ENCODE measurements at places on chromosomes 2 and 18.

DNA sequence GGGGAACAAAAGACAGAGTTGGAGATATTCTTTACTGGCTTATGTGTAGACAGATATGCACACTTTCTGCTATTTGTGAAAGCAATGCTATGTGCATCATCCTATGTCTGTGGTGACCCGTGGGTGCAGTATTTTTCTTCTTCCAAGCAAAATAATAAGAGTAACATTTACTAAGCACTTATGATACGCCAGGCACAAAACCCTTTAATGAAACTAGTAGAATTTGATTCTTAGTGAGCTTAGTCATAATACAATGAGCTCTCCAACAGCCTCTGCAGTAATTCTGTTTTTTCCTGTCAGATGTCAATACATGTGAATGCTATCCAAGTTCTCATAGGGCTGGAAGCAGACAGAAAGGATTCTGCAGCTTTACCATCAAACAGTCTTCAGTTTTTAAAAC lies 130.6 kb downstream of the RAD51AP2 start:
- DNase-seq, result no peak

GRCh38 chr18:48948112-48949049 lies 2.4 kb downstream of the SMAD7 start:
- no peak for DNase-seq

DNA sequence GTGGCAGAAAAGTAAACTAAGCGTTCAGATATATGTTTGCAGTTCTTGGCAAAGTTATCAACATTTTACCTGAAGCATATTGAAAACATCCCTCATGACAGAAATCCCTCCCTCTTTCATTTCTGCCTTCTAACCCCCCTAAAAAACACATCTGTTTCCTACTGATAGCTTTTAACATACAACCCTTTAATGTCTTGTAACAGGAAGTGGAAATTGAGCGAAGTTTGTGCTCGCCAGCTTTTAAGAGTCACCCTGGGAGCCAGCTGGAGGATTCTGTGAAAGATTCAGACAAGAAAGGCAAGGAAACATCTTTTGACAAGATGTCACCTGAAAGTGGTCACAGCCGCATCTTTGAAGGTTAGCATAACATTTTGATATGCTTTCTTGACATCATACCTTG lies 247.4 kb downstream of the XIRP2 start:
- peak; percentile 44 for DNase-seq

DNA sequence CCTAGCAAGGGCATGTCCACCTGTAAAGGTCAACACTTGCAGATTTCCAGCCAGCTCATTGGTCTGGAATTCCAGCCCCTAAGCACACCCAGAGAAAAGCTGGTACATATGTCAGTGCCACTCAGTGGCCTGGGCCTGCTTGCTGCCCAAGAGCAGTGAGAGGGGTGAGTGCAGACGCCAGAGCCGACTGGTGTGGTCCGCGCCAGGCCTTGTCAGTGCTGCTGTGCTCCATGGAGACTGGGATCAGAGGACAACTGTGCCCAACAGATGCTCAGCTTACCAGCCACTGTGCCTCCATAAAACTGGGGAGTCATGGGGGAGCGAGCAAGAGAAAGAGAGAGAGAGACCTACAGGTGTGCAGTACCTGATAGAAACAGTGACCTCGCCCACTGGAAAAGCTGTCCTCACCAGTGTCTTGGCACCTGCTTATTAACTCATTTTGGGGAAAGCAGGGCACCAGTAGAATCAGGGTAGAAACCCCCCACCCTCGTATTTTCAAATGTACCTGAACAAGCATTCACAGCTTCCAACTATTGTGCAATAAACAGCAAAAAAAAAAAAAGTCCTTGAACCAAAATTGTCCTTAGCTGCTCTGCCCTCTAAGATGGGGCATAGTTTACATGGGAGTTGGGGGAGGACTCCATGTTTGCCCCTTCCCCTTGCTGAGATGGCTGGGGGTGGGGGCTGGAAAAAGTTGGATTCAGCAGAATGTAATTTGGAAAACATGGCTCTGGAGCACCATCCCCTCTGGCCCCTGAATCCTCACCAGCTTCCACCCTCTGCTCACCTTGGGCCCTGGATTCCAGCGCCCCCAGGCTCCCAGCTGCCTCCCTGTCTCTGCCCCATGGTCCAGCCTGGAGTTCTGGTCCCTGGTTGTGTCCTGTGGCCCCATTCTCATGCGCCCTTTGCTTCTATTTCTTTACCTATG lies 1.4 kb upstream of the SP140L start:
- no peak for DNase-seq

- DNase-seq, result no peak
These were observed 1894.4 kb upstream of the LRRTM1 start for GRCh38 chr2:82198809-82199492.

DNA sequence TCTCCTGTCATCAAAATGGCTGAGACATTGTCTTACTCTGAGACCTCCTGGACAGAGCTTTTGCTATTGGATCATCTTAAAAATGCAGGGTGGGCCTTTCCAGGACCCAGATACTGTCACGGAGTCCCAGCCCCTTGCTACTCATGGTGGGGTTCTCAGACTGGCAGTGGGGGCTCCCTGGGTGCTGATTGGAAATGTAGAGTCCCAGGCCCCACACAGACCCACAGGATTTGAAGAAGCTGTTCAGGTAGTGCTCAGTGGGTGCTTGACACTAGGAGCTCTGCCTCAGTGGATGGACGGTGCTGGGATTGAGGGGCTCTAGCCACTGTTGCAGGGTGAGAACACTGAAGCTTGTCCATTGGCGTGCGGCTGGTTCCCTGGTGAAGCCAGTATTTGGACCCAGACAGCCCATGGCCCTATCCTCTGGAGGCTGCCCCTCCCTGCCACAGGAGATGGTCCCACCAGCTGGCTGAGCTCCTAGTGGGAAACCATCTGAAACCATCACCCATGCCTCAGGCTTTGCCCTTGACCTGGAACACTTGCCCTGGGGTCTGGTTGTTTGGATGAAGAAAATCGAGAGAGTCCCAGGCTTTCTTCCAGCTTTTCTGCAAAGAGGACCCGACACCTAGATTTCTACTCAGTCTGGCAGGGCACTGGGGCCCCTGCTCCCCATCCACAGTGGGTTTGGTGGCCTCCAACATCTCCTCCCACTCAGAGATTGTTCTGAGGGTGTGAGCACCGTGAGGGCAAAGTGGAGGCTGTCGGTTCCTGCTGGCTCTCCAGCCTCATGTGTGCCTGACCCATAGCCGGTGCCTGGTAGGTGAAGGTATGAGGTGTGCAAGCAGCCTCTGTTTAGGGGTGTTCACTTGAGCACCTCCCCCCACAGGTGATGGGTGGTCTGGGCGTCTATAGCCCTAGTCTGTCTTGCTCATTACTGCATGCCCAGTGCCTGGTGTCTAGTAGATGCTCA lies 30.1 kb downstream of the MROH2A start:
- no peak for DNase-seq

GRCh38 chr2:229335877-229336346 lies 64.8 kb upstream of the PID1 start:
- peak; percentile 25 for DNase-seq

DNA sequence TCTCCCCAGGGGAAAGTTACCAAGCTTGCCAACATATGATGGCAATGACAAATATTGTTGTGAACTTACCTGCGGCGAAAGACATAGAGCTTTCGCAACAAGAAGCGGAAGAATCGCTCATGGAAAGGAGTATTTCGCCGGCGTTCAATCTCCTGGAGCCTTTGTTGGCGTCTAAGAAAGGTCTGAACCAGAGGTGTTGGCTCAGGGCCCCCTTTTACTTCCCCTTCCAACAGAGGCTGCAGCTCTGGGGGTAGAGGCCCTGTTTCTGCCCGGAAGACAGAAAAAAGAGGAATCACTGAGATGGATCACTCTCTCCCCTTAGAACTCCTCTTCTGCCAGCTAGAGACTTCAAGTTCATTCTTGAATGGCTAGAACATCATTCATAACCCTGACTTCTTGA lies 10.8 kb downstream of the GGCX start:
- DNase-seq, result no peak

DNA sequence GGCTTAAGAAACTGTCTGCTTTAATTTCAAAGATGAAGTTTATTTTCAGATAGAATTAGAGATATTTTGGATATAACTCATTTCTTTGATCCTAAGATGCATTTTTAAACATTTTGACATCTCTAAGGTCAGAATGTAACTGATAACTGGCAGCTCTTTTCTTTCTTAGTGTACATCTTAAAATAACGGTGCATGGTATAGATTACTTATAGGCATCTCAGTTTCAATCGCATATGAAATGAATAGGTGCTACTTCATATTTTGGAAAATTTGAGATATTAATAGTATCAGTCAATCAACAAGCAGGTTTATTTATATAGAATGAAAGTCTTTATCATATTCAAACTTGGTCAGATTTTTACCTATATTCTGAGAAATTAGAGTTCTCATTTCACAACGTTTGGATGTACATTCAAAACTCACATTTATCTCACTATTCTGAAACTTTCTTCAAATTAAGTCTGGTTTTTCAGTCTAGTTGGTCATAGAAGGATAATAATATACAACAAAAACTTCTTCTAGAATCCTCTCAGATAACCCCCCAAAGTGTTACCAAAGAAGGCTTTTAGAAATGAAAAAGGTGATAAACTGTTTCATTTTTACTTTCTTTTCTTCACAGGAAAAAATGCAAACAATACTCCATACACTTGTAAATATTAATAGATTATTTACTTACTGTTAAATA lies 122.8 kb upstream of the WDSUB1 start:
- DNase-seq, result no peak

DNA sequence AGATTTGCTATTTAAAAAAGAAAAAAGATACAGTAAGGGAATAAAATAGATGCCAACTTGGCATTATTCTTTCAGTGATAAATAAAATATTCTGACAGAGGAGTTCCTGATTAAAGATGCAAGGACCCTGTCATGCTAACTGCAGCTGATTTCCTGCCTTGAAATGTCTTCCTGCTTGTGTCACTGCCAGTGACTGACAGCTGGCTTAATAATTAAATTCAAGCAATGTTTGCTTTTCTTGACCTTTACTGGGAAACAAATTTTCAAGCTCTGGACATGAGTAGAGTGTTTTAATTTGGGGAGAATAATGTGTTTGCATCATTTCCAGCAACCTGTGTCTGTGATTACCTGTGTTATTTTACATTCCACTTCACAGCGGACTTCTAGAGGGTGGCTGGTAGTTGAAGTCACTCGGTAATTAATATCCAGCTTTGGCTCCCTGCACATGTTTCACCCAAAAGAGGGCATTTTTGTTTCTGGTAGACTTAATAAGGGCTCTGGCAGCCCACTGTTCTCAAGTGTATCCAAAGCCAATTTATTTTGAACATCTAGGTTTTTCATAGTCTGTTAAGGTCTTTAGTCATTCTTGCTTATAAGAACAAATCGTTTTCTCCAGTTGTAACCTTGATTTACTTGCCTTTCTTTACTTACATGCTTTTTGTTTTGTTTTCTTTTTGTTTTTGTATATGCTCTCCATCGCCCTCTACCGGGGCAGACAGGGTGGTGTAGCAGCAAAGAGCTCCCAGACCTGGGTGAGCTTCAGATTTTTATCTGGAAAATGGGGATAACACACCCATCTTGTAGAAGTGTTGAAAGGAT lies 48.5 kb upstream of the PROKR1 start:
- DNase-seq, result peak; percentile 49

GRCh38 chr2:196384729-196385128 lies 213.4 kb upstream of the STK17B start:
- no peak for DNase-seq

- DNase-seq, result peak; percentile 41
These were observed 28.9 kb downstream of the ZNF532 start for GRCh38 chr18:58893388-58894099.

DNA sequence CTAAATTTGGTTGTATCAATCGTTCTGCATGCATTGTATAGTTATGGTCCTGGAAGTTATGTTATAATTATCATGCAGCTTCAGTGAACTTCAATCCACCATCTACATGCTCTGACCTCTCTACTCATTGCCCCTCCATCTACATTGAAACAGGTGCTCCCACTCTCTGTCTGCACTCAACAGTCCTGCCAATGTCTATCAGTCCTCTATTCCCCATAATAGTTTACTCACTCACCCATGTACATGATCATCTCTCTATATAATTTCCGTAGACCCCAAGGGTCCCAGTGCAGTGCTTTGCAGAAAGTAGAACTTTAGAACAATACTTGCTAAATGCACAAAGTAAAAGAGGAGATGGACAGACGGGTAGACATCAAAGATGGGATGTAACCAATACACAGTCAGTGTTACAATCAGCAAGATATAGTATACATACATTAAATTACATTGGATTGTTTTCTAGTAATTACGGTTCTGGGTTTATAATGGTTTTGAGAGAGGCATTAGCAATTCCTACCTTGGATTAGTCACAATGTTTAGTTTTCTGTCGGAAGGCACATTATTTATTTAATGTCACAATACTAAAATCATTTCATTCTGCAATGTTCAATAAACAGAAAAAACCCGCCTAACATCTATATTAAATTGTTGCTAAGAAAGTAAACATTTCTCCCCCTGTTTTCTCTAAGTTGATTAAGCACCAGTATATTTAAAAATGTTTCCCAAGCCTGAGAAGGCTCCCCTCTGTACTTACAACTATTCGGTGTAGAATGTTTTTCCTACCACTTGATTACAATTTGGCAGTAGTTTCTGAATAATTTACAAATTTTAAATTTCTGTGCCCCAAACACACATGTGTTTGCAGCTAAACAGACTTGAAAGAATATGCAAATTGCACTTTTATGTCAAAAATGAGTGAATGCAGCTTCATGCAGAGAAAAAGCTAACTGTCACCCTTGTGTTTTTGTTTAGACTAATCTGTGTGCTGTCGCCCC lies 94.4 kb upstream of the SIX2 start:
- no peak for DNase-seq

GRCh38 chr18:52310651-52311050 lies 29.3 kb upstream of the DCC start:
- DNase-seq, result no peak

- DNase-seq, result no peak
These were observed 23.4 kb downstream of the FBLN7 start for GRCh38 chr2:112161431-112162145.

DNA sequence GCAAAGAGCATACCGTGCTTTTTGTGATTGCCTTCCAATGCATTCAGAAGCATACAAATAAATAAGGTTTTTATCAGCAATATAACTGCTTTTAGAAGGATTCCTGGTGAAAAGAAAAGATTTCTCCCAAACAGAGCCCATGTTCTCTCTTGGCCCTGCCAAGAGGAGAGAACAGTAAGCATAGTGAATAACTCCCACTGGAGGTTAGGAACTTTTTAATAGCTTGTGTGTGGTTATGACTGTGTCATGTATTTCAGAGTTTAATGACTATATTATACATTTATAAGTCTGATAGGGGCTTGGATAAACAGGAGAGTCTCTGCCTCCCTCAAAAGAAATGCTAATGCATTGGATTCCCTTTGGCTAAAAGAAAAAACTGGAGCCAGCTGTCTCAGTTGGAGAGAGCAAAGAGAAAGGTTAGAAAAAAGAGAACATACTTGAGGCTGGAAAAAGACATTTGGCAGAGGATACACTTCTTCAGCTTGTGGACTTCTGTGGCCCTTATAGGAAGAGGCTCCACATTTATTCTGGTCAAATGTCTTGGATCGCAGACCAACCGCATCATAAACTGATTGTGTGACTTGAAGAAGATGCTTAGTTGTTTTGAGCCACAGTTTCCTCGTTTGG lies 63.0 kb upstream of the SPRED2 start:
- DNase-seq, result no peak

DNA sequence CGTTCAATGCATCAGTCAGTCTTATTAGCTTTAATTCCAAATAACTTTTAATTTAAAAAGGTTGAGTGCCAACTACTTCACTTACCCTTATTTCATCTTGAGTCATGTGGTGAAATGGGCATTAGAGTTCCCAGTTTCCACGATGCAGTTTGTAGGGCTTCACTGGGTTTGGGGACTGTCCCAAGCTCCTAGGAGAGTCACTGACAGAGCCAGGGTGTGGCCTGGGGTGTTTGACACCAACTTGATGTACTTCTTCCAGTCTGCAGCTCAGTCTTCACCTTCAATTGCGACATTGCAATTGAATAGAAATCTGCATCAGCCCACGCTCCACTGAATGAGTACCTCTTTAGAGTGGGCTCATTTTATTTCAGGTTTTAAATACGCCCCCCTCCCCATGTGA lies 165.3 kb downstream of the ARL4C start:
- no peak for DNase-seq
